ENCODE measurements at places on chromosomes 3 and 15. TPM values are rescaled to one million over a fixed set of nuclear protein-coding genes. Genes with fewer than 3 reads are reported as not detected.

- H3K36me3 ChIP-seq = no peaks in the 10 kb centered on the region
- no peak overlapping the region for H3K27ac ChIP-seq
- H3K27me3 ChIP-seq = no peaks in the 10 kb centered on the region
- H3K4me1 ChIP-seq = peaks cover 44% of the 10 kb centered on the region
- DNase-seq = no peak
- no peak overlapping the region for H3K4me3 ChIP-seq
Measured at GRCh38 chr3:58022490-58022889, 14.3 kb downstream of the FLNB start.

DNA sequence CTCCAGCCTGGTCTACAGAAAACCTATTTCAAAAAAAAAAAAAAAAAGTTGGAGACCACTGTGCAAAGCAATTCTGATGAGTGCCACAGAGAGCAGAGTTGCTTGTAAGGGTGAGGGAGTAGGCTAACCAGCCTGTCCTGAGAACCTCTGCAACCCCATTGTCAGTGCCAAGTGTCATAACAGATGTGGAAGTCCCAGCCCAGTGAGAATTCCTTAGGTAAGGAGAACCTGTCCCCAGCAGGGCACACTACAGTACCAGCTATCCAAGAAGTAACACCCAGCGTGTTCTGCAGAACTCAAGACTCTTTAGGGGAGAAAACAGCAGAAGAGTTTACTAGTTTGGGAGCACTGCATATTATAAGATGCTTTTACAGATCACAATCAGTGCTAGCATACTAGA is 156.3 kb downstream of the LIPC start:
- no peaks in the 10 kb centered on the region for H3K27me3 ChIP-seq
- peaks cover 17% of the 10 kb centered on the region for H3K4me1 ChIP-seq
- H3K27ac ChIP-seq = no peak overlapping the region
- peaks cover 9% of the 10 kb centered on the region for H3K36me3 ChIP-seq
- H3K4me3 ChIP-seq = no peak overlapping the region

GRCh38 chr3:49273825-49274532 is 3.1 kb downstream of the C3orf62 start:
- H3K27ac ChIP-seq = no peak overlapping the region
- H3K4me1 ChIP-seq = peaks cover 10% of the 10 kb centered on the region
- DNase-seq = no peak
- no peaks in the 10 kb centered on the region for H3K27me3 ChIP-seq
- no peak overlapping the region for H3K4me3 ChIP-seq

DNA sequence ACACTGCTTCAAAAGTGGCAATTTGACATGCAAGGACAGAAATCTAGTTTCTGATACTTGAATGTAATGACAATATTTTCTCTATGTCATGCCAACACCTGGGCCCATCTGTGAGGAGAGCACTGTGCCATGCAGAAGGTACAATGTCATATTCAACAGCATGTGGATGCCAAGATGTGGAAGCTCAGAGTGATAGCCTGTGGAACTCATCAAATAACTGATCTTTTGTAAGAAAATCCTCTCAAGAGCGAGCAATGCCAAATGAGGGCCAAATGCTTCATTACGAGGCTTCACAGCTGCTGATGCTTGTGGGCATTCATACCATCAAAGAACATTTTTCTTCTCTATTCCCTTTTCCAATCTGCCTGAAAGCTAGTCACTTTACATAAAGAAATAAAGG is 95.1 kb downstream of the ROBO1 start:
- no peaks in the 10 kb centered on the region for H3K4me1 ChIP-seq
- DNase-seq = no peak
- peaks cover 10% of the 10 kb centered on the region for H3K27me3 ChIP-seq
- H3K4me3 ChIP-seq = no peak overlapping the region

DNA sequence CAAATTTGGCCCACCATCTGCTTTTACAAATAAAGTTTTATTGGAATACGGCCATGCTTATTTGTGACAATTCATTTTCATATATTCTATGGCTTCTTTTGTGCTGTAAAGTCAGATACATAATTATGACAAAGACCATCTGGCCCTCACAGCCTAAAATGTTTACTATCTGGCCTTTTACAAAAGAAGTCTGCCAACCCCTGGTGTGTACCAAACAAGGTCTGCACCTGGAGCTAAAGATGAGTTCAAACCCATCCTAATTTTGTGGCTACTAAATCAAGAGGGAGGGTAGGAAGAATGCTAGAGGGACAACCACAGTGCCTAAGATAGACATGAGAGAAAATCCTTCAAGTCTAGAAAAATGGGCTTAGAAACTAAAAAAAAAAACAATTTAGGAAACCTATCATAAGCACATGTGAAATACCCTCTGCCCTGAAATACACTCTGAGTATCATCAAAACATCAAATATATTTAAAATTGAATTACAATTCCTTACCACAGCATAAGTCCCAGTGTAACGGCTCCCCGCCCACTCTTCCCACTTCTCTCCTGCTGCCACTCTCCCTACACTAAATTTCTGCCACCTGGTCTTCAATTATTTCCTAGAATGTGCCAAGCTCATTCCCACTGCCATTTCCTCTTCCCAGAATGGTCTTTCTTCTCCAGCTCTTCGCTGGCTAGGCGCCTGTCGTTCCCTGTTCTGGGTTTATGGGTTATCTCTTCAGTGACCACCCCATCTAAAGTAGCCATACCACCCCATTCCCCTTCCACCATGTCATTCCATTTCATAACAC is 950.7 kb upstream of the CFAP20DC start:
- no peak overlapping the region for H3K4me3 ChIP-seq
- no peaks in the 10 kb centered on the region for H3K36me3 ChIP-seq
- DNase-seq = no peak

DNA sequence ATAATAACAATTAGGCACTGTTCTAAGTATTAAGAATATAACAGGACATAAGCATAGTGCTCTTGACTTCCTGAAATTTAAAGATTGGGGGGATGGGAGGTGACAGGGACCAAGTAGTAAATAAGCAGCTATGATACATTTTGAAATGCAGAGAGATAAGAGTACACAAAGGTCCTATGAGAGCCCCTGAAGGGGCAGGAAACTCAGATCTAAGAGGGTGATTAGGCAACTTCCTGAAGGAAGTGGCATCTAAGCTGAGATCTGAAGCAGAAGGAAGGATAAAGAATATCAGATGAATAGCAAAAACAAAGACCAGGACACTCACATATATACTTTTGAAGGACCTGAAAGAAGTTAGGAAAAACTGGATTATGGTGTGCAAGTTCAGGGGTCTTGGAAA is 415.2 kb upstream of the FRG2C start:
- no peak overlapping the region for H3K4me3 ChIP-seq
- peaks cover 12% of the 10 kb centered on the region for H3K4me1 ChIP-seq
- H3K27me3 ChIP-seq = peaks cover 7% of the 10 kb centered on the region
- no peak overlapping the region for H3K27ac ChIP-seq

DNA sequence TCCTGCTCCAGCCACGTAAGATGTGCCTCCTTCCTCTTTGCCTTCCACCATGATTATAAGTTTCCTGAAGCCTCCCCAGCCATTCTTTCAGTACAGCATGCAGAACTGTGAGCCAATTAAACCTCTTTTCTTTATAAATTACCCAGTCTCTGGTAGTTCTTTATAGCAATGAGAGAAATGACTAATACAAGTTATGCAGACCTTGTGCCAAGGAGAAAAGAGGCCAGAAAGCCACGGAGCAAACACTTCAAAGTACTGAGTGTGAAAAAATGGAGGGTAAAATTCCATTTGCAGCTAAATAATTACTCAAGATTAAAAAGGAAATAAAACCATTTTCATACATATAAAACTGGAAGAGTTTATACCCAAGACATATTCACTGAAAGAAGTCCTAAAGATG is 213.6 kb upstream of the LINGO1 start:
- H3K36me3 ChIP-seq = peaks cover 6% of the 10 kb centered on the region
- H3K27me3 ChIP-seq = peaks cover 22% of the 10 kb centered on the region
- H3K4me3 ChIP-seq = no peak overlapping the region
- no peak for DNase-seq

- H3K36me3 ChIP-seq = peaks cover 2% of the 10 kb centered on the region
- H3K4me1 ChIP-seq = peaks cover 16% of the 10 kb centered on the region
- H3K27ac ChIP-seq = no peak overlapping the region
- no peak overlapping the region for H3K4me3 ChIP-seq
Measured at GRCh38 chr3:110343945-110344344, 727.7 kb upstream of the NECTIN3 start.

Gene RGMA
- 24.3 TPM for total RNA-seq

Gene SSR3
- total RNA-seq = 127 TPM

Gene ARL6IP5
- 48.9 TPM for total RNA-seq

Measured in mesothelial cell of epicardium (in vitro differentiated cells).